ENCODE measurements at places on chromosomes 5 and 9.

DNA sequence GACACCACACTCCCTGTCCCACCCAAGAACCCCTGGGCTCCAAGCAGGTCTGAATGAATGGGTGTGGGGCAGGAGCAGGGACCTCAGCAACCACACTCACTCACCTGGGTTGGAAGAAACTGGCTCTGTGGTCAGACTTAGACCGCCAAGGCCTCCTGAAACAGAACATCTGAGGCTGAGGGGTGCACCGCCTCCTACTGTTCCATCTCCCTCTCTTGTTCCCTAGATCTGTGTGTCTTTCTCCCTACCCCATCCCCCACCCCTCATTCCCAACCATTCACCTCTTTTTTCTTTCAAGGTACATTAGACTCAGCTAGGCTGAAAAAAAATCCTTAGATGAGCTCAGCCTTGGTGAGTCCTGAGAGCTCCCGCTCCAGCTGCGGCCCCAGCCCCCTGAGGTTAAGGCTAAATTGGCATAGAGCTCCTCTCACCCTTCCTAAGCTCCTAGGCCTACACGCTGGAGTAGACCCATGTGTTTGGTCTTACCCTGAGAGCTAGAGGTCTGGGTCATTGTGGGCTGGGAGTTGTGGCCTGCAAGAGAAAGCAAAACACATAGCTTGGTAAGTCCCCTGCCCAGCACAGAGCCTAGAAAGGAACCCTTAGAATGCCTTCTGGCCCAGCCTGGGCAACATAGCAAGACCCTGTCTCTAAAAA is 4.8 kb downstream of the ECSCR start:
- DNase-seq: no peak

GRCh38 chr5:89342106-89342876 is 459.3 kb upstream of the MEF2C start:
- DNase-seq: no peak

- DNase-seq: no peak
Measured at GRCh38 chr9:92982130-92982529, 34.8 kb downstream of the FGD3 start.

DNA sequence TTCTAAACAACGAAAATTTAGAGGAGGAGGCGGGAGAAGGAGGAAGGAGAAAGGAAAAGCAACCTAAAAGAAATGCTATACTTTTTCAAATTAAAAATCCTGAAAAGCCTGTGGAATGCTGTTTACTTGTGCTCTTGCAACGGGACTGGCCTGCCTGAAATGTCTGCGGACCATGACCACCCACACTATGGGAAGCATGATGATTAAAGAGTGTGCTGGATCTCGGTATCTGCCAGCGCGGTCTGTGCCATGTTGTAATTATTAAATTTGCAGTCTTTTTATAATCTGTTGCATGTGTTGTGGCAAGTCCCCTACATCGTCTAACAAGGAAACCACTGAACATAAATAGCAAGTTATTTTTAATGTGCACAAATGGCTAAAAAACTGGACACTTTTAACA is 111.4 kb downstream of the FANCC start:
- no peak for DNase-seq

GRCh38 chr5:29462241-29462640 is 1731.2 kb upstream of the CDH6 start:
- no peak for DNase-seq

DNA sequence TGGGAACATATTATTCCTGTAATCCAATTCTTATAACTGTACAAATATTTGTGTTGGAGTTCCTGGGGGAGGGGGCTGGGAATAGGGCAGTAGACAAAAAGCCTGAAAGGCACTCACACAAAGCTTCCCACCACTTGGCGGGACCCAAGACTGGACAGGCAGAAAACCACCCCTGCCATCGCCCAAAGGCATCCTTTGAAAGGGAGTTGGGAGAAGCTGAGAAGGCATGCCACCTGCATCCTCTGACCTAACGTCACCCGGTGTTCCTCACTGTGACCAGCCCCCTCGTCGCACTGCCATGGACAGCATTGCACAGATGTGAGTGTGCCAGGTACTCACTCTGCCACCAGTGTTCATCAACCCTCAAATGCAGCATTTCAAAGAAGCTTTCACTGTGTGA is 80.6 kb upstream of the SMIM23 start:
- DNase-seq: no peak

GRCh38 chr9:114911167-114911821 is 19.1 kb downstream of the TNFSF8 start:
- no peak for DNase-seq

DNA sequence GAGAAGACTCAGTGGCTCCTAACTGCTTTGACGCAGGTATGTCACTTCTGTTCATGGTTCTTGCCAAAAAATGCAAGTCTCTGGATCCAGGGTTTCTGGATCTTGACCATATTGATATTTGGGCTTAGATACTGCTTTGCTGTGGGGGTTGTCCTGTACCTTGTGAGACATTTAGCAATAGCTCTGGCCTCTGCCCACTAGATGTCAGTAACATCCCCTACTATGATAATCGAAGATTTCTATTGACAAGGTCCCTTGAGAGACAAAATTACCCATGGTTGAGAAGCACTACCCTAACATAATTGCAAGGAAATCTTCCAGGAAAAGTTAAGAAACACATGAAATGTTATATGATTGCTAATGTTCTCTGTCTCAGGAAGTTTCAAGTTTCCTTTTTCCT is 285.4 kb downstream of the TMEM232 start:
- no peak for DNase-seq

- no peak for DNase-seq
Measured at GRCh38 chr9:122389799-122390481, 19.1 kb downstream of the PTGS1 start.

DNA sequence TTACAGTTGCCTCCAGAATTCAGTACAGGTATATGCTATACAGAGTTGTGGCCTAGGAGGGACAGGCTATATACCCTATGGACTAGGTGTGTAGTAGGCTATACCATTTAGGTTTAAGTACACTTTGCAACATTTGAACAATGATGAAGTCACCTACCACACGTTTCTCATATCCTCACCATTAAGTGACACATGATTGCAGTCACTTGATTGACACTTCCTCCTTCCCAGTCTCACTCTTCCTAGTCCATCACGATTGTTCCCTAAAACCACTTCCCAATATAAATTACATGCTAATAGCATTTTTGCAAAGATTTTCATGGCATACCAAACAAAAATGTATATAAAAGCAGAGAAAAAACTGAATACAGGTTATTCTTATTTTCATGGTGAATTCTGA is 312.2 kb downstream of the EPB41L4A start:
- DNase-seq: peak; percentile 1

- no peak for DNase-seq
Measured at GRCh38 chr9:14306672-14307660, 7.0 kb downstream of the NFIB start.

GRCh38 chr5:126736141-126736540 is 40.8 kb upstream of the LMNB1 start:
- no peak for DNase-seq

DNA sequence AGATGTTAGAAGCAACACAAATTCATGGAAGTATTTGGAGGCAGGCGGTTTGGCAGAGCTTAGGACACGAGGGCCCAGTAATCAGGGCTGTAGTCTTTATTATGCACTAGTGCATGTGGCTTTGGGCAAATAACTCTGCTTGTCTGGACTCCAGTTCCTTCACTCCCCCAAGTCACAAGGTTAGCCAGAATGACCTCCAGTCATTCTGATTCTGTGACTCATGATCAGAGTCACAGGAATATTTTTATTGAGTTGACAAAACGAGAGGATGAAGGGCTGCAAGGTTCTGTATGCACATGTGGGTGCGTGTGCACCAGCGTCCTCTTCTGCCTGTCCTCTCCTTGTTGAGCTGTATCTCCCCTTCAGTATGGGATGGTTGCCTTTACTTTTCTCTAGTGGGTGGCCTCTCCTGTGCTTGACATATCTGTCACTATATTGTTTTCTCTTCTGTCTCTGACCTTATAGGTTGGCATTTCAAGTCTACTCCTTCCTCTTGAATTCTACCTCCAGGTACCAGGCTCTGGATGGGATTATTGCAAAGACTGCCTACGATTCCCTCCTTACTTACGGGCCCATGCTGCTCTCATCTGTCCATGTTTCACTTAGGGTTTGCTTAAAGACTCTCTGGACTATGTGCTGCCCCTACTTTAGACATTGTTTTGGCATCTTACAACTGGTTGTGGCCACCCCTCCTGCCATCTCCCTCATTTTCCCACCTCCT is 94.6 kb downstream of the KDM4C start:
- DNase-seq: no peak

DNA sequence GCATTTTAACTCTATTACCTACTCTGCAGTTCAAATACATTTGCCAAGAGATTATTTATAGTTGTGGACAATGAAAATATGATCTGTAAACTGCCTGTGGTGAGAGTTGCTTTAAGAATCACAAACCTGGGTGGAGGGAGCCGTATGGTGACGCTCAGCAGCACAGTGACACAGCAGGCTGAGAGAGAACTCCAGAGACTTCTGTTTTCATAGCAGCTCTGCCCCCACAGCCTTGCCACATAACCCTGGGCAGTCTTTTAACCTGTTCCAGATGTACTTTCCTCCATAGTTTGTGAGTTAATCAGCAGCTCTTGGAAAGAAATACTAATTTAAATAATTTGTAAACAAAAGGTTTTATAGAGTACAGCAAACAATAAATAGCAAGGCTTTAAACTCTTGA is 450.5 kb downstream of the ELAVL2 start:
- DNase-seq: no peak

- no peak for DNase-seq
Measured at GRCh38 chr5:120240706-120241105, 223.4 kb upstream of the PRR16 start.

GRCh38 chr9:100525563-100525962 is 52.3 kb upstream of the CAVIN4 start:
- DNase-seq: no peak

DNA sequence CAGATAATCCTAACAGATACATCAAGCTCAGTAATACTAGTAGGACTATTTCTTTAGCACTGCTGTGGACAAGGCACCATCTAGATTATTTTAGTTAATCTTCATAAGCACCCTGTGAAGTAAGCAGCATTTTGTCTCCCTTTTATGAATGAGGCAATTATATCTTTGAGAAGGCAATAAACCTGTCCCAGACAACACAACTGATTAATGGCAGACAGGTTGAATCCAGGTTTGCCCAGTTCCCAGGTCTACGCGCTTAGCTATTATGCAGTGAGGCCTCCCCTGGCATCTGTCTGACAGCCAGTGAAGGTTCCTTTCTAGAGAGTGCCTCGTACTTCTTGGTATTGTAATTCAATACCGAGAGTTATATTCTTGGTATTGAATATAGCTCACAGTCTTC is 9.7 kb upstream of the LVRN start:
- DNase-seq: no peak

GRCh38 chr9:127983847-127984289 is 3.1 kb upstream of the EEIG1 start:
- DNase-seq: no peak

DNA sequence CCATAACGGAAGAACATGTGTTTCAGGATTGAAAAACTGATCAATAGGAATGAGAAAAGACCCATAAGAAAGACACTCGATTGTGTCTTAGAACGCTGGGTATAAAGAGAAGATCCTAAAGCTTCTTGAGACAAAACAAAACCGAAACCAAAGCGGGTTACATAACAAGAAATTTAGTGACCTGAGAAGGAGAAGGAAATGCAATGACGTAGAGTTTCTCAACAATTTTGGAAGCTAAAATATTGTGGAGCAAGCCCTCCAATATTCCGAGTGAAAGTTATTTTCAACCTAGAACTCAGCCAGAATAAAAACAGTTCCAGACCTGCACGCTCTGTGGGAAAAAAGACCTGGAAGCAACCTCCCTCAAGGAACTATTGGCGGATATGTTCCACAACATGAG is 81.9 kb upstream of the FREM1 start:
- peak; percentile 28 for DNase-seq

- DNase-seq: no peak
Measured at GRCh38 chr5:57666582-57666981, 184.0 kb upstream of the ACTBL2 start.

DNA sequence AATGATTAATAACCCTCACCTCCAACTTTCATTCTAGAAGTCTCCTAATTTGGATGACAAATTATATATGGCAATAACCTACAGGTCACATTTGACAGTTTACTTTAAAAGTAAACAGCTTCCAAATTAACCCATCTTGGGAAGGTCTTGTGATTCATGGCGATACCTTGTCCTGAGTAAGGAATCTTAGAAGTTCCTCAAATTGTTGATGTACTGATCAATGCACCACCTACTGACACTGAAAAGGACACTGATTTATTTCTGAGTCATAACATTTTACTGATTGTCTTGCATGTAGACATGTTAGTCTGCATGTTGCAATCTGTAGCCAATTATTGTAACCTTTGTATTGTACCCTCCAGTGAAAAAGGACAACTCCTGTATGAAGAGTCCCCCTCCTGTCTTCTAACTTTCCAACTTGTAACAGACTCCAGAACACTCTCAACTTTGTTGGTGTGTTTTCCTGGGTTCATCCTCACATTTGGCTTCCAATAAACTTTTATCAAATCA is 16.0 kb upstream of the SLC22A5 start:
- DNase-seq: no peak

- DNase-seq: no peak
Measured at GRCh38 chr5:89349246-89349980, 466.4 kb upstream of the MEF2C start.

GRCh38 chr5:113421693-113422092 is 13.1 kb downstream of the TSSK1B start:
- DNase-seq: no peak

DNA sequence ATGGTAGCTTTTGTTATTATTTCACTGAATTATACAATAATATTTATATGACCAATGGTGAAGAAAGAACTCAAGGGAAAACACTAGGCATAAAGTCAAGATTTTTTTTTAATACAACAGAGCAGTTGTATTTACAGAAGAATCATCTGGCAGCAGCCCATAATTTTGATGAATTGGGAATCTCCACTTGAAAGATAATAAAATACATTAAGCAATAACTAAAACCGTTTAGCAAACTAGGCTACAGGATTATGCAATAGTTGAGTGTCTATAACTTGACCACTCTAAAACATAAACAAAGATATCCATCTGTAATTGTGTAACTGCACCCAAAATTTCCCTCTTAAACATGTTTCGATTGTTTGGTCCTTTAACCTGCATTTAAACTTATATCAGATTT is 80.8 kb downstream of the SNCAIP start:
- no peak for DNase-seq

All from CD4-positive, alpha-beta T cell treated with Interleukin-4 for 4 hours (primary cell).